Left renal cortex interstitium (tissue), 4 donors: ENCODE measurements at places on chromosomes 11 and 22. TPM values are rescaled to one million over a fixed set of nuclear protein-coding genes. Genes with fewer than 3 reads are reported as not detected.

DNA sequence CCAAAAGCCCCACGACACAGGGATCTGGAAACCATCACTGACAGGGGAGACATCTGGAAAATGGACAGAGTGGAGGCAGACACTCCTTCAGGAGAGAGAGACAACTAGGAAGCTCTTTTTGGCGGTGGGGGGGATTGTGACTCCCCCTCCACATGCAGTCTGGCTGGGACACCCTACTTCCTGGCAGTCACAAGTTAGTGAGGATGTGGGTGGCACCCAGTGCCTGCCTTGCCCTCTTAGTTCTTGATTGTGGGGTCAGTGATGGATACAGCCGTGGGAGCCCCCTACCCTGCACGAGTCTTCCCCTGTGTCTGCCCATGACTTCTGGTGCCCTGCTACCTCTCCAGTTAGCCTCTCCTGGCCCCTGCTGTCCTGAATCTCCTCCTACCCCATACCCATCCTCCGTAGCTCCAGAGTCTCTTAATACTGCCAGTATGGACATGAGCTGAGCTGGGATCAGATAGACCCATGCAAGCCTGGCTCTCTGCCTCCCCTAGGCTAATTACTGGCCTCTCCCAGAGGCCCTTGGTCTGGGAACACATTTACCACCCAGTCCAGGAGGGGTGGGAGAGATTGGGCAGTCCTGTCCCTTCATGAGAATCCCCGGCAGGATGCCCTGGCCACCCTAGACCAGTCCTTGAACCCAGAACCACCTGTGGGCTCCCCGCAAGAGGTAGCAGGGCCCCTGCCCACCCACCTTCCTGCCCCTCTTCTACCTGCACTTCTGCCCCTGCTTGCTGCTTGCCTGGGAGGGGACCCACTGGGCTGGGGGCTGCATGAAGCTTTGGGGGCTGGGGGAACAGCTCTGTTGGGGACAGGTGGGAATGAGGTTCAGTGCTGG, 22.8 kb downstream of the RHBDD3 start:
- DNase-seq, result no peak

The C11orf54 gene
- polyA plus RNA-seq, result 234 TPM

The SLC17A6 gene
- not detected for polyA plus RNA-seq

The OR52H1 gene
- polyA plus RNA-seq, result not detected

The OR8K1 gene
- not detected for polyA plus RNA-seq

GRCh38 chr11:112817376-112817775, 143.8 kb upstream of the NCAM1 start:
- no peak for DNase-seq

The C11orf16 gene
- polyA plus RNA-seq, result 1.8 TPM

DNA sequence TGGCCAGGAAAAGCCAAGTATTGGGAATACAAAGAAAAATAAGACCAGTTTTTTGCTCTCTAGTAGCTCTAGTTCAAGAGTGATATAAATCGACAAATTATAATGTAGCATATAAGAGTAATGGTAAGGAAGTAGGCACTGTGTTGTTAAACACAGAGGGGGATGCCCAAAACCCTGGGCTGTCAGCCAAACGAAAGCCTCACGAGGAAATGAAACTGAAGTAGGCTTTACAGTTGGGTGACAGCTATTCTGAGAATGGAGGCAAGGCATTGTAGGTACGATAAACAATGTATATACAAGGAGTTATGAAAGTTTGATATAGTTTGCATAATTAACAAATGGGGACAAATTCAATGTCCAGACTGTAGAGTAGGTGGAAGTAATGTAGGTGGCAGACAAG, 176.4 kb downstream of the FAM181B start:
- no peak for DNase-seq

The DTX4 gene
- polyA plus RNA-seq, result 44.9 TPM

GRCh38 chr22:20111689-20112622, 3.9 kb upstream of the RANBP1 start:
- no peak for DNase-seq

DNA sequence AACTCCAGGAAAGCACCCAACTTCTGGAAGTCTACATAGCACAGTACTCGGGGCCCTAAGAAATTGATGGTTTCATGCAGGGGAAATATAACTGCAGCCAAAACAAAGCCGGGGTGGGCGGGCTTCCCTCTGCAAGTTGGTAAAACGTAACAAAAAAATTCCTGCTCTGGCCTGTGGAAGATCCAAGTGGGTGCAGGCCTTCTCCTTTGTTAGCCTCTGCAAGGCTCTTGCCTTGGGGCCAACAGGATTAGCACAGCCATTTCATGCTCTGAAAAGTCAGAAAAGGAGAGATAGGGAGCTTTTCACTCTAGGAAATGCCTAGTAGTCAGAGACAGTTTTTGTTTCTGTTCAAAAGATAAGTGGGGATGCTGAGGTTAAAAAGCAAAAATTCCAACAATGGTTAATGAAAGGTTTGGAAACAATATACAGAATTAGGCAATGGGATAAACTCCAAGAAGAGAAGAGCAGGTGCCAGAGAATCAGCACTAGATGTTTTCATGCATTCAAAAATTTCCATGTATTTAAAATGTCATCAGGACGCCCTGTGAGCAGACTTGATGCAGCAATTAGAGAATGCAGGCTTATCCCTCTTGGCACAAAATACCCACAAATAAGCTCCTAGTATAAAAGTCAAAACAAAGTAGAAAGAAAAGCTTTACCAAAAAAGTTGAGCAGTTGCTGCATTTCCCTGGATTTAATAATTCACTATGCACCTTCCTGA, 72.3 kb upstream of the CHRM4 start:
- DNase-seq, result no peak

- no peak for DNase-seq
Observed at GRCh38 chr22:28582806-28583205, 96.8 kb downstream of the TTC28 start.

GRCh38 chr11:103736315-103737036, 300.0 kb upstream of the DDI1 start:
- no peak for DNase-seq

GRCh38 chr22:39003165-39003638, 10.9 kb upstream of the APOBEC3C start:
- DNase-seq, result no peak

The TKFC gene
- polyA plus RNA-seq, result 51.9 TPM

- DNase-seq, result no peak
Observed at GRCh38 chr11:72908032-72908676, 93.9 kb downstream of the ATG16L2 start.

The PLEKHB1 gene
- polyA plus RNA-seq, result 12.7 TPM

The GAS2 gene
- polyA plus RNA-seq, result 11.6 TPM

The MPEG1 gene
- polyA plus RNA-seq, result 8.0 TPM

The SLC36A4 gene
- 17.1 TPM for polyA plus RNA-seq

The F2 gene
- 0.27 TPM for polyA plus RNA-seq

The MFRP gene
- polyA plus RNA-seq, result not detected

The GGT1 gene
- 71.2 TPM for polyA plus RNA-seq

- no peak for DNase-seq
Observed at GRCh38 chr22:39301108-39301507, 18.3 kb downstream of the RPL3 start.

The SMTNL1 gene
- 0.11 TPM for polyA plus RNA-seq

- no peak for DNase-seq
Observed at GRCh38 chr11:74739546-74740270, 8.5 kb upstream of the CHRDL2 start.

The ATXN10 gene
- polyA plus RNA-seq, result 364 TPM
